AG10803 (cell line): ENCODE measurements at places on chromosomes 12 and 14.
A peak's percentile ranks its signal among the peaks of the same experiment; 100 is the strongest.

GRCh38 chr14:41392226-41392625 lies 214.4 kb upstream of the LRFN5 start:
- no peak for DNase-seq

- DNase-seq, result peak; percentile 20
Observed at GRCh38 chr14:93008381-93008780, 85.4 kb downstream of the CHGA start.

DNA sequence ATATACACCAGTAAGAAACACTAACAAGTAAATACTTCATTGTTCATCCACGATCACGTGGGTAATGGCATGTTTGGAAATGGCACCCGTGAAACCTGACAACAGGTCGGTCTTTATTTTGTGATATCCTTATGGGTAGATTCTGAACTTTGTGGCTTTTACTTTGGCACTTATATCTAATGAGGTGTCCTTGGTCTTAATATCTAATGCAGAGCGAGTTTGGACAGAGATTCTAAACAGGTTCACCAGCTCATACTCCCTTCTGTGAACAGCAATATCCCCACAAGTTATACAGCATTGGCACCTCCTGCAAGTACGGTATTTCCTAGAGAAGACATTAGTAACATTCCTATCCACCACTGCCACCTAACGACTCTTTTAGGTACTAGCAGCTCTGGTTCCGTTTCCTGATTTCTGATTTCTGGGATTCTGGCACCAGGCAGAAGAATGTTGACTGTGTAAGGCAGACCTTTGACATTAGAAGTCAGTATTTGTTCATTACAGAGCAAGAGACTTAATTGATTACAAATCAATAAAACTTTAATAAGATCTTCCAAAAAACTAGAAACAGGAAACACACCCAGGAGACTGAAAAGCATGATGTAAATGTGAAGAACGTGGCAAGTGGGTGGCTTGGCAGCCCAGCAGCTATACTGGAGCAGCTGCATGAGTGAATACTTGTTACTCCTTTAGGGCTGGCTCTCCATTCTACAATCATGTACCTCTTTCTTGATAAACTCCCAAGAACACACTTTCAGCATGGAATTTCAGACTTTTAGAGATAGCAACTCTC lies 2.5 kb downstream of the ANG start:
- peak; percentile 72 for DNase-seq

DNA sequence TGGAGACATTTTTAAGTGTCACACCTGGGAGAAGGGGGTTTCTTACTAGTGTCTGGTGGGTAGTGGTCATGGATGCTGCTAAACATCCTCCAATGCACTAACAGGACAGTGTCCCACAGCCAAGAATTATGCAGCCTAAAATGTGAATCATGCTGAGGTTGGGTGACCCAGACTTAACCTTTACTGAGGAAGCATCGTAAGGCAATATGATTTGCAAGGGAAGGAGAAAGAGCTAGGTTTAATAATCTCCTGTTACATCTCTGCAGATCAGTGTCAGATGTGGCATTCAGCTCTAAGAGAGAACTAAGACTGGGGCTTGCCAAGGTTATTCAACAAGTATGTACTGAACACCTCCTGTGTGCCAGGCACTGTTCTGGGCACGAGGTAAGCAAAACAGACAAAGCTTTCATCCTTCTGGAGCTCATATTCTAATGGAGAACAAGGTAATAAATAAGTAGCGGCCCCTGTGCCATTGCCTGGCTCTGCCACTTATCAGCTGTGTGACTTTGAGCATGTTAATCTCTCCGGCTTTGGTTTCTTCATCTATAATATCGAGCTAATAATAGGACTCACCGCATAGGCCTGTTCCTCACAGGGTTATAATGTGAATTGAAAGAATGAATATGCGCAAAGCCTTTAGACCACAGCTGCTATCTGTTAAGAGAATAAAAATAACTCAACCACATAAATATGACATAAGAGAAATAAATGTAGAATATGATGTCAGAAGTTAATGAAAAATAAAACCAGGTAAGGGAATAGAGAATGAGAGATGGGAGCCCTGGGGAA lies 13.5 kb upstream of the GOLGA5 start:
- DNase-seq, result peak; percentile 74

DNA sequence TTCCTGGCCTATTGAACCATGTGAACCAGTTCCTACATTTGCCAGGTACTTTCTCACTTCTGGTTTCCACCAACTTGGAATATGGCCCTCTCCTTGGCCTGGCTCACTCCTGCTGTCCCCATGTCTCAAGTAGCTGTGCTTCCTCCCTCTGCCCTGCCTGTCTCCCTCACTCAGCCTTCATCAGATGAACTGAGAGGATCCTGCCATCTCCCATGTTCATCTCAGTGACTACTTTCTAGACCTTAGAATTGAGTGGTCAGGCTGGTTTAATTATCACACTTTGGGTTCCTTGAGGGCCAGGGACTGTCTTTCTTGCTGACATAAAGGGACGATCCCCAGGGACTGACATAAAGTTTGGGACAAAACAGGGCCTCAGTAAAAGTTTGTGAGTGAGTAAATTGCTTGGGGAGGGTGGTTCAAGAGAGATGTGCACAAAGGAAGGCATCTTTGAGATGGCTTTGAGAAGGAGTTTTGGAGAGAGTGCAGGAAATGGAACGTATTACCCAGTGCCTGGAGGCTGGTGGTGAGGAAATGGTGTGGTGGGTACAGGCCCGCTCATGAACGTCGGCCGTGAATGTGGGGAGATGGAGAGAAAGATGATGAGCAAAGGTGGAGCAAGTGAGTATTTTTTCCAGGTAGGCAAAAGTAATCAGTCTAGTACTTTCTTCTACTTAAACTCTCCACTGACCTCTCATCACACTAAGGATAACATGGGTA lies 20.8 kb downstream of the DYRK2 start:
- DNase-seq, result no peak

- DNase-seq, result no peak
Observed at GRCh38 chr12:116642683-116643082, 83.5 kb downstream of the MAP1LC3B2 start.

- DNase-seq, result peak; percentile 72
Observed at GRCh38 chr12:89783359-89784060, 74.9 kb upstream of the ATP2B1 start.

DNA sequence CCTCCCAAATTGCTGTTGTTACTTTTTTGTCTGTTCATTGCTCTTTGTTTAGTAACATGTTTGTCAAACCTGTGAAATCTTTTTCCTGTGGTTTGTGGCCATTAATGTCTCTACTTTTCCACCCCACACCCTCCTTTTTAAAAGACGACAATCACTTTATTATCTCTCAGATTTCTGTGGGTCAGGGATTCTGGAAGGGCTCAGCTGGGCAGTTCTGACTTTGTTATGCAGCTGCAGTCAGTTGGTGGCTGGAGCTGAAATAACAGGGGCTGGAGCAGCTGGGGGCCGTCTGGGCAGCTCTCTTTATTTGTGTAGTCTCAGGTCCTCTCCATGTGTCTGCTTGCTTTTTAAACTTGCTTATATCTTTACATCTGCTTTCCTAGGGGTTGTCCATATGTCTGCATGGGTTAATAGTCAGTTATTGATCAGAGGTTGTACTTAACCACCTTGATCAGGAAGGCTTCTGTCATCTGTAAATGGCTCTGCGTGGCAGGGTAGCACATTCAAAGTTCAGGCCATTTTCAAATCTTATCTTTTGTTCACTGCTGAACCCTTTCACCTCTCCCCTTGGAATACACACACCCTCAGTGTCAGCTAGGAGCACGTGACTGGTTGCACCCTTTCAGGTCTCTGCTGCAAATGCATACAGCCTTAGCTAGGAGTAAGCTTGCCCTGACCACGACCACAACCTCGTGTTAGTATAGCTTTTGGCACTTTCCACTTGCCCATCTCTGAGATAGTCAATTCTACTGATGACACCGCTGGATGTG lies 27.9 kb downstream of the BORCS5 start:
- DNase-seq, result no peak

DNA sequence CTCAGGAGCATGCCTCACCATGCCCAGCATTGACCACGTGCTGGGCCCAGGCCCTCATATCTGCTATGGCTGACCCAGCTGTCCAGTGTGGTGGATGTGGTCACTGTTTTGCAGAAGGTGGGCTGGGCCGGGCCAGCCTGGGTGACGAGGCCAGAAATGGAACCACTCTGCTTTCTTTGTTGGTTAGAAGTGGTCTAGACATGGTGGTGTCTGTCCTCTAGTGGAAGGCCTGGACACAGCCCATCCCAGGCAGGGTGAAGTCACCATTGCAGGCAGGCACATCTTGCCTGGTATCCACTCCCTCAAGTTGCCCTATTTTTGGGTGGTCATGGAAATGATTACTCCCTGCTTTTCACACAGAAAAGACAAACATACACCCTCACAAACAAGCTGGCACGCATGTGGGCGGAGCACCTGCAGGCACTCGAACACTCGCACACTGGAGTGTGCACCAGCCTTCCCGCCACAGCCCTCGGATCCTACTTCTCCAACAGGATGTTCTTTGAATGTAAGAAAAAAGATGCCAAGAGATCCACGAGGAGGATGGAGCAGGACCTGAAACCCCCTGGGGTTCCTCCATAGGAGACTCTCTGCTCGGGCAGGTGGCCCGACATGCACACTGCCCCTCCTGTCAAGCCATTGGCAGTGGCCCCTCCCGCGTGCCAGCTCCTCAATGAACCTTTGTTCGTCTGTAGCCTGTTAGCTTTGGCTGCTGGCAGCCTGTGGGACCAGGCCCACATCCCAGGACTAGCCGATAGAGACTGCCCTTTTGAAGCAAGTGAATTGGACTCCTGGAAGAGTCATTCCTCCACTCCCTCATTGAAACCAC lies 38.4 kb downstream of the MLXIP start:
- no peak for DNase-seq

GRCh38 chr12:47166365-47166764 lies 86.6 kb upstream of the AMIGO2 start:
- DNase-seq, result no peak

DNA sequence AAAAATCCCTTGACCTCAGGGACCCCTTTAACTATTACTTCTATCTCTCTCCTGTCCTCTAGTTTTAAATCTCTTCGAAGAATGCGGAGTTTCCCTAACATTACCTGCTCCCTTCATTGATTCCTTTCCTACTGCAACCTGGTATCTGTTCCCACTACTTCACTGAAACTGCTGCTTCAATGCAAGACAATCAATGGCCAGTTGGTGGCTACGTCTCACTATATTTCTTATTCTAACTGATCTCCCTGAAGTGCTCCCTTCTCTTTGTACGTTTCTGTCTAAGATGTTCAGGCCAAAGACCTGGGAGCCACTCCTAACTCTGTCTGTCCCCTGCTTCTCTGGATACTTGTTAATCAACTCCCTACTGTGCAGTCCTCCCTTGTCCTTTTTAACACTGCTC lies 10.3 kb upstream of the KCNA1 start:
- no peak for DNase-seq

- DNase-seq, result no peak
Observed at GRCh38 chr12:79850610-79851299, 84.1 kb downstream of the PPP1R12A start.

- no peak for DNase-seq
Observed at GRCh38 chr14:95125221-95125620, 32.1 kb downstream of the DICER1 start.

DNA sequence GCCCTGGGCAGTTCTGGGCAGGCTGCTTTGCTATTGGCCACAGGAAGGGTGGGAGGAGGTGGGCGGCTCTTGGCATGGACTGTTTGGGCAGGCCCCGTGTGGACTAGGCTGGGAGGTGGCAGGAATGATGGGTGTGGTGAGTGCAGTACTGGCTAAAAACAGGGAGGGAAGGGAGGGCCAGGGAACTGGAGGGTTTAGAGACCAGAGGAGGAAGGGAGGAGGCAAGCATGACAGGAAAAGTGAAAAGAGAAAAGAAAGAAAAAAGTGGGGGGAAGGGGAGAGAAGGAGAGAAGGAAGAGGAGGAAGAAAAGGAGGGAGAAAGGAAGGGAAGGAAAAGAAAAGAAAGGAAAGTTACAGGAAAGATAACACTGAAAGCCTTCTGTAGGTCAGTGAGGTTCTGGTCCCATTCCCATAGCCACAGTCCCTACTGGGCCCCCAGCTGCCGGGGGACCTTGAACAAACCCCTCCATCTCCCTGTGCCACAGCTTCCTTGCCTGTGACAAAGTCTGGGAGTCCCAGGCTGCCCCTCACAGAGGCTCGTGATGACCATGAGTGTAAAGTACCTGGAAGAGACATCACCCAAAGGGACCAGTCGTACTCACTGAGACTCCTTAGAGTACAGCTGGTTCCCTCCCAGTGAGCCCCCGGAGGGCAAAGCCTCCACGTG lies 1.1 kb upstream of the C14orf132 start:
- DNase-seq, result peak; percentile 54

DNA sequence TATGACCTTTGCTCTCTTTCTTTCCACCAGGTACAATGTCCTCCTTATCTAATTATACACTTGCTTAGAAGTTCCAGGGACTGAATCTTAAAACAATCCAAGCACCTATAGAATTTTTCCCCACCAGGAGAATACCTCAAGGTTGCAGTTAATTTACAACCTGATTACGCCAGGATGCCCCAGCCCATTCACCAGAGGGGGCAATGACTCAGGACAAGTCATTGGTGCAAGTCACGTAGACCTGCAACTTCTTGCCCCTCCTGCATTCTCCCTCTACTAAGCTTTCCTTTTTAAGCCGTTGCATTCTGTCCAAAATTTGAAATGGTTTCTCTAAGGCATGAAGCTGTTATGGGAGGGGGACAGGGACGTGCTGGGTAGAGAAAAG lies 111.1 kb upstream of the SCAF11 start:
- no peak for DNase-seq

GRCh38 chr12:93379981-93380361 lies 2.2 kb downstream of the NUDT4 start:
- no peak for DNase-seq

DNA sequence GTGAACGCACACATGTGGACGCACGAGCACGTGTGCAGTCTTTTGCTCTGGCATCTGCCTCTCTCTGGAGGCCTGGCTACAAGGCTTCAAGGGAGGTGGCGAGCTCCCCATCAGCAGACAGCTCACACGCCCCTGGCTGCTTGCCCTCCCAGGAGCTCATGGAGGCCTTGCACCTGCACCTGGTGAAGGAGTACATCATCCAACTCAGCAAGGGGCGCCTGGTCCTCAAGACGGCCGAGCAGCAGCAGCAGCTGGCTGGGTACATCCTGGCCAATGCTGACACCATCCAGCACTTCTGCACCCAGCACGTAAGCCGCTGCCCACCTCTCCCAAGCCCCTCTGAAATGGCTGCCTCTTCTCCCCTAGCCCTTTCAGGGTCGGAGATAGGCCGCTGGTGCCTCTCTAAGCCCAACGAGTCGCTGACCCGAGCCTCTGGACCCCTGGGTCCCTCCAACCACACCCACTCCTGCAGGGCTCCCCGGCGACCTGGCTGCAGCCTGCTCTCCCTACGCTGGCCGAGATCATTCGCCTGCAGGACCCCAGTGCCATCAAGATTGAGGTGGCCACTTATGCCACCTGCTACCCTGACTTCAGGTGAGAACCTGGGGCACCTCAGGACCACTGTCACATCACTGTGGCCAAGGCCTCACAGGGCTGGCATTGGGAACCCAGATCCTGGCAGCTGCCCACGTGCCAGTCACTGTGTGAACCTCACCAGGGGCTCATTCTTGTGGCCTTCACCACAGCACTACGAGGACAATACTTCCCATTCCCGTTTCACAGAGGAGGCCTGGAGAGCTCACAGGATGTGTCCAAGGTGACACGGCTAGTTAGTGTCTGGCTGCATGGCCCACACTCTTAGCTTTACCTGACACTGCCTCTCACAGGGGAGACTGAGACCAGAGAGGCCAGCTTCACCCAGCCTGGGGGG lies 10.2 kb downstream of the TNFAIP2 start:
- no peak for DNase-seq

- no peak for DNase-seq
Observed at GRCh38 chr14:30796707-30797106, 77.7 kb upstream of the COCH start.

GRCh38 chr14:100777818-100778525 lies 47.9 kb upstream of the MEG3 start:
- DNase-seq, result no peak

GRCh38 chr12:92673756-92674155 lies 29.0 kb upstream of the PLEKHG7 start:
- DNase-seq, result no peak
